Glutamatergic neuron (in vitro differentiated cells): ENCODE measurements at places on chromosomes 6 and 20. TPM values are rescaled to one million over a fixed set of nuclear protein-coding genes. Genes with fewer than 3 reads are reported as not detected.

DNA sequence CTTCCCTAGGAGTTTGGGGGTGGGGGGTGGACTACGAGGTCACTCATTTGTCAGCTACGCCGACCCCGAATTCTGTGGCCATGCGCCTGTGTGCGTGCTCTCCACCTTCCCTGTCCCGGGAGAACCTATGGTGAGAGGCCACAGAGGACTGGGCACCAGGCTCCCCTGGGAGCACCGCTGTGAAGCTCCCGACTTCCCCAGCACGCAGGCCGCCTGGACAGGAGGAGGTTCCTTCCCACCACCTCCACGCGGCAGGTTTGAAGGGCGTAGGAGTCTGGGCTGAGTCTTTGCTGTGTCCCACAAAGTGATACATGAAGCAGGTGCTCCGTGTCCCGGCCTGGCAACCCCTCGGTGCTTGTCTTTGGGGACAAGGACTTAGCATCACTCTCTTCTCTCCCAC is 107.2 kb downstream of the CDH4 start:
- no peak for DNase-seq

GRCh38 chr20:58639182-58640146 is 11.6 kb upstream of the STX16 start:
- DNase-seq = peak; percentile 16

GRCh38 chr20:42193119-42193518 is 574.9 kb upstream of the CHD6 start:
- DNase-seq = no peak

DNA sequence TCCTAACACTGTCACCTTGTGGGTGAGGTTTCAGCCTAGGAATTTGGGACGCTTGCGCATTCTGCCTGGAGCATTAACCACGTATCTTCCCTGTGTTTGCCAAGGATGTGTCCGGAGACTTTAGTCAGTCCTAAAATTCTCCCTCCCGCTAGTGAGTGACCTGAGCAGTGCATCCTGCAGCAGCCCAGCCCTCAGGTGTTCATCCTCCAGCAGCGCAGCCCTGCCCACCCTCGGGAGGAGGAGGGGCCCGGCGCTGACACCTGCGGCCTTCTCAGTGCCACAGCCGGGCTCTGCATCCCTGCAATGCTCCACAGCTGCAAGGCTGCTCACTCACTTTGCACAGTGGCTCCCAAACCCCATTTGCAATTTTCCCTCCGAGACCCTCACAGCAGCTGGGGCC is 79.5 kb downstream of the ERMARD start:
- DNase-seq = no peak

- DNase-seq = peak; percentile 96
Measured at GRCh38 chr20:19583532-19584175, 174.4 kb upstream of the RIN2 start.

DNA sequence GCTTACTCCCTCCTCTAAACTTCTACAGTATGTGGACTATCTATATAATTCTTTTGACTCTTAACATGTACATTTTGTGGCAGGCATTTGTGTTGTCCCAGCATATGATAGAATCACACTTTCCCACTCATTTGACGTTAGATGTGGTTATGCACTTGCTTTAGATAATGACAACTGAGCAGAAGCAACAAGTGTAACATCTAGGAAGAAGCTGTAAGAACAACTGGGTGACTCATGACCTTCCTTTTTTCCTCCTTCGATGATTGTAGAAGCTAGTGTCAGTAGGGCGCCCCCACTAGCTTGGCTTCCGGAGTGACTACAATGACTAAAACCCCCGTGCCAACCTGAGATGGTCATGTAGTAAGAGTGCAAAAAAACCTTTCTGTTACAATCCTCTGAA is 74.6 kb upstream of the CEP85L start:
- DNase-seq = no peak

GRCh38 chr6:113347436-113347835 is 509.7 kb upstream of the MARCKS start:
- no peak for DNase-seq

- no peak for DNase-seq
Measured at GRCh38 chr6:111076024-111076695, 11.1 kb upstream of the SLC16A10 start.

- no peak for DNase-seq
Measured at GRCh38 chr6:4323322-4323721, 187.9 kb upstream of the ECI2 start.

- no peak for DNase-seq
Measured at GRCh38 chr6:127533011-127533410, 13.9 kb upstream of the MTCL3 start.

DNA sequence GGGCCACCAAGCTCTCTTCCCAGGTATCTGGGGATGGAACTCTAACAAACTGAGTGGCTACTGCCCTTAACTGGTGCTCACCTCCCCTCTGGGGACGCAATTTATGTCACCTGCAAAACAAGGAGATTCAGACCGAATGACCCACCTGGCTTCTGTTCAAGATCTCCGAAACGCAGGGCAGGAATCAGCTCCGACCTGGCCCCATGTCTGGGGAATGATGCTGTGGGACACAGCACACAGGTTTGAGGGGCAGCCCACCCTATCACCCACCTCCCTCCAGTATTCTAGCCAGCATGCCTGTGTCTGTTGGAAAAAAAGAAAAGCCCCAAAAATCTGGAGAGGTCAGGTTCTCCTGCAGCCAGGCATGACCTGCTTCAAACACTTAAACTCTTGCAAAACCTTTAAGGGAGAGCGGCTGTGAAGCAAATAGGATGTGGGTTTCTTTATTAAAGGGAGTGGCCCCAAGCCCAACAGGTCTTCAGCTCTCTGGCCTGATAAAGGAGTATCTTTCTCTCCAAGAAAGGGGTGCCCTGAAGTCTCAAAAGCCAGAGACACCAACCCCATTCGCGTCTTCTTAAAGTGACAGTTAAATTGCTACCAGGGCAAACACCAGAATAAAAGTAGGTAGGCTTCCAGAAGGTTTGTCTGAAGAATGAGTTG is 6.4 kb downstream of the PREX1 start:
- DNase-seq = no peak

KHDC3L gene
- total RNA-seq = not detected

COL19A1 gene
- total RNA-seq = 0.78 TPM

SLC17A3 gene
- total RNA-seq = not detected

SRSF12 gene
- total RNA-seq = 12.1 TPM

TSPO2 gene
- total RNA-seq = not detected

FNDC11 gene
- 9.3 TPM for total RNA-seq

SFTA2 gene
- not detected for total RNA-seq
